Stimulated activated CD4-positive, alpha-beta T cell treated with anti-CD3 and anti-CD28 coated beads, Interleukin-1b, Interleukin-23, amount 100 ng/mL, for 4 hours (primary cell): ENCODE measurements at places on chromosomes 6 and 20.

GRCh38 chr6:7378740-7379139 lies 10.8 kb downstream of the CAGE1 start:
- no peak for DNase-seq

- no peak for DNase-seq
Observed at GRCh38 chr6:159002432-159003155, 2.6 kb upstream of the RSPH3 start.

- DNase-seq, result no peak
Observed at GRCh38 chr20:41497186-41497895, 120.8 kb downstream of the CHD6 start.

- DNase-seq, result no peak
Observed at GRCh38 chr6:72740135-72740534, 118.3 kb downstream of the KCNQ5 start.

DNA sequence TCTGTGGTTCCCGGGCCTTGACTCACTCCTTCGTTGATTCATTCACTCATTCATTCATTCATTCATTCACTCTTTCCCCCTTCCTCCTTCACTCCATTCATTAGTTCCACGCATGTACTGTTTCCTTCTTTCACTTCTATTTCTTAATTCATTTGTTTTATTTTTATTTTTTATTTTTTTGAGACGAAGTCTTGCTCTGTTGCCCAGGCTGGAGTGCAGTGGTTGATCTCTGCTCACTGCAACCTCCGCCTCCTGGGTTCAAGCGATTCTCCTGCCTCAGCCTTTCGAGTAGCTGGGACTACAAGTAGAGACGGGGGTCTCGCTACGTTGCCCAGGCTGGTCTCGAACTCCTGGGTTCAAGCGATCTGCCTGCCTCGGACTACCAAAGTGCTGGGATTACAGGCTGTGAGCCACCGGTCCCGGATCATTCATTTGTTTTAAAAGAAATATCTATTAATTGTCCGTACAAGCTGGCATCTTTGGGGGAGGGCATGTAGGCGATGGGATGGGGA lies 427 bp upstream of the NFKBIE start:
- no peak for DNase-seq

DNA sequence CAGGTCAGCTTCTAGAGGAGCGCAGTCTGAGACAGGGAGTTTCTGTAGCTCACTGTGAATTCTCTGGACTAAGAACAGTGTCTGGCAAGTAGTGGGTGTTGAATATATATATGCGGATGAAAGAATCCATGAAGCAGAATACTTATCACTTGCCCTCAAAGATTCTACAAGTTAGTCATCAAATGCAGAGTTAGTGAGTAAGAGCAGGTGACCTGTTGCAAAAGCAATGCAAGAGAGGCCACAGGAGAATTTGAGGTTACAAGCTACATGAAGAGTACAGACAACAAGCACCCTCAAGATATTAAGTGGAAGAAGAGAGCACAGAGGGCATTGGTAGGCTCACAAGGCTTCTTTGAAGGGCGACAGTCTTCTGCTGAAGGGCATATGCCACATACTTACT lies 103.4 kb upstream of the BTBD3 start:
- no peak for DNase-seq

DNA sequence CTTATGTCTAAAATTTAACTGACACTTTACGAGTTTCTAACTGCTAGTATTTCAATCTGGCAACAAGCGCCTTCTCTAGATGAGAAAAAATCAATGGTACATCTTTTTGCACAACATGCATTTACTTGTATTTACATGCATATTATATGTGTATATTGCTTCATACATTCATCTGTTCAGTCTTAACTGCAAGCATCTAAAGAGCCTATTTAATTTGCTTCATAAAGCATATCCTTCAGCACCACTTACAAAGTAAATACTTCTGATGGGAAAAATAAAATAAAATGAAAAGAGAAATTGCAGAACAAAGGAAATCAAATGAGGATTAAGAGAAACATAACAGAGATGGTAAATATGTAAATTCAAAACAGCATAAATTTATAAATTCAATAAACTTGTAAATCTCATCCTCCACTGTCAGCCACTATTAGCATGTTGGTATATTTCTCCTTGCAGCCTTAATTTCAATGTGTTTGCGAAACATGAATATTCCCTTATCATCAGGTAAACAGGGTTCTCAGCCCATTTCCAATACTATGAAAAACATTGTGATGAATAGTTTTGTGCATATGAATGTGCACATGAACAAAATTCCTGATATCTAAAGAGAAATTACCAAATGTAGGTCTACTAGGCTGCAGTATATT lies 332.5 kb upstream of the RUNX2 start:
- no peak for DNase-seq

- DNase-seq, result no peak
Observed at GRCh38 chr6:44024574-44025219, 102.6 kb downstream of the MRPL14 start.

- no peak for DNase-seq
Observed at GRCh38 chr6:137942736-137943135, 75.7 kb downstream of the TNFAIP3 start.

- DNase-seq, result no peak
Observed at GRCh38 chr6:70421509-70421908, 8.2 kb downstream of the FAM135A start.

- no peak for DNase-seq
Observed at GRCh38 chr6:29216528-29216927, 45.8 kb downstream of the OR2J2 start.

GRCh38 chr20:34089655-34090345 lies 22.2 kb downstream of the EIF2S2 start:
- DNase-seq, result no peak

DNA sequence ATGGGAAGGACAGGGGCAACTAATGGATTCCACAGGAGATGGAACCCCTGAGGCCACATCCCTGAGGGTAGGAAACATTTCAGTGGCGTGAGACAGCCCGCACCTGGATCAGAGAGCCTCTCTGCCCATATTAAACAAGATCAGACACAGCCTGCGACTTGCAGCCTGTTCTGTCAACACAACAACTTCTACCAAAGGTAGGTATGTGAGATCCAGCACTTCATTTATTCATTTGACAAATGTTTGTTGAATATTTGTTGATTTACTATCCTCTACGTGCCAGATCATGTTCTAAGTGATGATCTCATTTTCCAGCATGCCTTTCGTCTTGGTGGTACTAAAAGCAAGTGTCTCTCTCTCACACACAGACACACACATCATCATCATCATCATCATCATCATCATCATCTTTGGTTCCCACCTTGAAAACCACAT lies 43.2 kb upstream of the NT5E start:
- DNase-seq, result no peak

DNA sequence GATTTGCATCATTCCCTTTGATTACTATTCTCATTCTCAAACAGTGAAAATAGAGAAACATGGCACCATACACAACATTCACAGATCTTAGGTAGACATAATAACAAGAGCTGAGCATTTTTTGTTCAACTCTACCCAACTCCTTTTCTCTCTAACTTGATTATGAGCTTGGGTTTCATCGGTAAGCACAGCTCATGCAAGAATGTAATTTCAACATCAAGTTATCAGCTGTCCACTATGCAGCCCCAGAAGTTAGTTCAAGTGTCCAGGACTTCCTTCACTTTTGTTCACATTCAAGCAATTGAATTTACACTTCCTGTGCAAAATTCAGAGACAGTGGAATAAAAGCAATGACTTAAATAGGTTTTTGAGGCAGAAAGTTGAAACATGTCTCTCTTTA lies 297.7 kb upstream of the SASH1 start:
- no peak for DNase-seq

DNA sequence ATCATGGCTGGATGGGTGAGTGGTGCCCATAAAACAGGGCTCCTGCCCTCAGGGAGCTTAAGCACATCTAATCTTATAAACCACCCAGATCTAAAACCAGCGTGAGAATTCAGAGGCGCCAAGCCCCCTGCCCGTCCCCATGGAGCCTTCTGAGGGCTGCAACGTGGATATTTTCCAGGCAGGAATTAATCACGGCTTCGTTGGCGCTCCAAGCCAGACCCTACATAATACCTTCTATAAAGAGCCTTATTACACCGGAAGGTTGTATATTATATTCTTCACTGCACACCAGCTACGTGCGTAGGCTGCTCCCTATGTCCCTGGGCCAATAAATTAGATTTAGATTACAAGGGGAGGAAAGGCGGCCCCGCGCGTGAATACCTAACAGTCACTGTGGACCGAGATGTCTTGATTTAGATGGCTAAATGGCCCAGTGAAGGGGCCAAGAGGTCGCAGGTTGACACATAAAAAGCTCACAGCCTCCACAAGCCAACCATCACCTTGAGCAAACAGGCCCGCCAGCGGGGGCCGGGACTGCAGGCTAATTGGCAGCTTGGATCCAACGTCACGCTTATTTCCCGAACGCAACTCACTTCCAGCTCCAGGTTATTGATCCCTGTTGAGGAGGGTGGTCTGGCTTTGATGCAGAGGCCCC lies 64.7 kb upstream of the APCDD1L start:
- no peak for DNase-seq

DNA sequence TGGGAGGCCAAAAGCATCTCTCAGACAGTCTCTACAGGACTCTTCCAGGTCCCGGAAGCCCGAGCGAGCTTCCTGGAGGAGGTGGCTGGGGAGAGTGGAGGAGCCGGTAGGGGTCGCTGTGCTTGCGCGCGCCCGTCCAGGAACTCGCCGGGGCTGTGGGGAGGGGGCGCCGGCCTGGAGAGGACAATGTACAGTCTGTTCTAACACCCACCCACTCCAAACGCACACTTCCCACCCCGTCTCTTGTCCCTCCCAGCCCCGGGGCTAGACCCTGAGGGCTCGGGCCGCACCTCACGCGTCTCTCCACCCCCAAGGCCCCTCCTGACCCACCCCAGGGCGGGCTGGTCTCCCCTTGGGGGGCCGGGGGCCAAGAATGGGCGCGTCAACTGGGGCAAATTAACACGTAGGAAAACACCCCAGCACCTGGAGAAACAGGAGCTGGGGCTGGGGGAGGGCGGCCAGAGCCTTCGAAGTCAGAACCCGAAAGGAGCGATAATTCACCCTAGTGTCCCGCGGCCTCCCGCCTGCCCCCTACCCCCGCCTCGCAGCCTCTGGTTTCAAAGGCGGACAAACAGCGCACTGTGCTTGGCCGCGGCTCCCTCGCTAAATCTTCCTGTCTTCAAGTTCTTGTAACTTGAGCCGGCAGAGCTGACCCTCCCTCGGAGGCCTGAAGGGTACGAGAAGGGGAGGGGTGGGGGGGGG lies 103.2 kb upstream of the FOXP4 start:
- DNase-seq, result no peak

DNA sequence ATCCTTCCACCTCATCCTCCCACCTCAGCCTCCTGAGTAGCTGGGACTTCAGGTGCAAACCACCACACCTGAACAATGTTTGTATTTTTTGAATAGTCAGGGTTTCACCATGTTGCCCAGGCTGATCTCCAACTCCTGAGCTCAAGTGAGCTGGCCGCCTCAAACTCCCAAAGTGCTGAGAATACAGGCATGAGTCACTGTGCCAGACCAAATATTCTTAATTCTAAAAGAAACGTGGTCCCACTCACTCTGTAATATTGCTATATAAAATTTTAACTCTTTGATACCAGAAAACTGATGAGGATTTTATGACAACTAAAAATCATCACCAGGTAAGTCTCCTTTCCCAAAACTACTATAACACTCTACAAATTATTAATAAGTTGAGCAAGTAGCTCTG lies 716.8 kb upstream of the GJE1 start:
- no peak for DNase-seq

- peak; percentile 34 for DNase-seq
Observed at GRCh38 chr6:170291271-170292110, 613 bp upstream of the DLL1 start.

GRCh38 chr6:157488058-157488457 lies 107.1 kb downstream of the ZDHHC14 start:
- DNase-seq, result no peak

DNA sequence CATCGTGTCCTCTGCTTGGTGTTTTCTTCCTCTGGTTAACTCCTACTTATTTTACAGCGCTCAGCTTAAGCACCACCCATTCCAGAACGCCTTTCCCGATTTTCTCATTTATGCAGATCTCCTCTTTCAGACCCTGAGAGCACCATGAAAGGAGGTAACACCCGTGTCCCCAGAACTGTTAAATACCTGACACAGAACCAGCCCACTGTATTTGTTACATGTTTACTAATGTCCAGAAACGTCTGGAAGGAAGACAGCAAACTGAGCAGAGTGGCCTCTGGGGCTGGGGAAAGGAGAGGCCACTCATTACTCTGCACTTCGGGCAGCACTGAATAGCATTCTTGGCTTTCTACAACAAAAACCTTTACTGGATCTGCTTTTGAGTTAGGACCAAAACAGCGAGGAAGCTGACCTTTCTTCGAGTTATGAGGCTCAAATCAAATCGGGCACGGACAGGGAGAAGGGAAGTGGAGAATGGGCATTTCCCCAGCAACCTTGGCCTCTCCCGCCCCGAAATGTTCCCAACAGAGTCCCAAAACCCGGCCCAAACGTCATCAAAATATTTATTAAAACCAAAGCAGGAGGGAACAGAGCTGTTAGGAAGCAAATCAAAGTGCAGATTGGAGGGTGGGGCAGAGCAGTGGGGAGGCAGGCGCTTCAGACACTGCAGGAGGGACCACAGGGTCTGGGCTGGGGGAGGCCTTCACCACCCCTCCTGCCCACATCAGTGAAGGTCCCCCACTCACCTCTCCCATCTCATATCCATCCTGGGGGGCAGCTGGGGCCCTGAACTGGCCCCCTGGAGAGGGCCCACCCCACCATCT lies 1.1 kb upstream of the NECAB3 start:
- DNase-seq, result no peak

DNA sequence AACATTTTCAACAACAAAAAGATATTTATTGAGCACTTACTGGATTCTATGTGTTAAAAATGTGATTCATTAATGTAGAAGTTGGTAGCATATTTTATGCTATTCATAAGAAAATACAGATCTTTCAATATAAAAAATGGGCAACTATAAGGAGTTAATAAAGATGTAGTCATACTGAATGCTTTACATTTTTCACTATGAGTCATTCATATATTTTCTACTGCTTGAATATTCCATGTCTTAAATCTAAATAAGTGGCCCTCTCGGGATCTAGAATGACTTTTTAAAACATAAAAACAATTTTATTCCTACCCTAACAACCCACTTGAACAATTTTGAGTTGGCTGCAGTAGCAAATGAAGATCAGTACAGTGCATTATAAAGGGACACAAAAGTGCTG lies 362.1 kb downstream of the PHF3 start:
- DNase-seq, result no peak

- no peak for DNase-seq
Observed at GRCh38 chr6:25787428-25787827, 32.9 kb downstream of the SLC17A4 start.

GRCh38 chr20:31260326-31260932 lies 3.0 kb downstream of the DEFB115 start:
- no peak for DNase-seq

DNA sequence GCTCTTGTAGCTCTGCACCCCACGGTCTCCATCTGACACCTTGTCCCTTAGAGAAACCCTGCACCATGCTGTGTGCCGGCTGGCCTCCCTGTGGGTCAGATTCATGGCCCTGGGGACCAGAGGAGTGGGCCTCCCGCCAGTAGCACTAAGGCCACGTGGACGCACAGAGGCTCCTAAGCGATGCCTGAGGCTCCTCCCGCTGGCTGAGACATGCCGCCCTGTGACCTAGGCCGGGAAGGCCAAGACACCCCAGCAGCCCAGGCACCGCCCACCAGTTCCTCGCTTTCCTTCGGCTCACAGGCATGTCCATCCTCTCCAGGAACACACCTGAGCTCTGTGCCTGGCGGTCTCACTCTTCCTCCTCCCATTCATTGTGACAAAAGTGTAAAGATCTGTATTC lies 311.0 kb downstream of the THBS2 start:
- no peak for DNase-seq

GRCh38 chr6:18439581-18439980 lies 52.4 kb downstream of the RNF144B start:
- DNase-seq, result no peak
